ENCODE measurements at places on chromosomes 12 and 14.

- DNase-seq = no peak
These were observed 2.0 kb downstream of the SIX1 start for GRCh38 chr14:60647081-60647836.

GRCh38 chr14:69932391-69932790 is 53.2 kb downstream of the SMOC1 start:
- DNase-seq = no peak

- no peak for DNase-seq
These were observed 10.2 kb downstream of the PSMC1 start for GRCh38 chr14:90266441-90267154.

DNA sequence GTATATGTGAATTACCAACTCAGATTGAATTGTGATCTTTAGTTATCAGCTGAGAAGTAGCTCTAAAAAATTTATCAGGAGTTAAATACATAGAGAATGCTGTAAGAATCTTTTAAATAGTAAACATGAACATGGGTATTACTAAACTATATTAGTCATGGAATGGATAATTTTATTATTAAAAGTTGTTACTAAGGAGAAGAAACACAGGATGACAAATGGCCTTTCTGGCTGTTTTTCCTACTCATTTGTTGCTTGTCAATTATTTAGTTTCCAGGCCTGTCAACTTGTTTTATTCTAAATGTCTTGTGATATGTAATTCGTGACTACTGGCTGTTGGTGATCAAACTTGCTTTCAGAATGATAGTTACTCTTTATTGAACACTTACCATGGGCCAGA is 58.7 kb downstream of the KTN1 start:
- no peak for DNase-seq

All from BJ (cell line).